ENCODE measurements at places on chromosomes 4 and X.

GRCh38 chr4:126513596-126513995, 1119.2 kb upstream of the INTU start:
- no peak for DNase-seq

- no peak for DNase-seq
Measured at GRCh38 chr4:36392024-36392423, 110.6 kb downstream of the DTHD1 start.

GRCh38 chrX:94121799-94122198, 447.8 kb downstream of the FAM133A start:
- DNase-seq, result no peak

GRCh38 chr4:52234561-52235440, 183.7 kb downstream of the SPATA18 start:
- peak; percentile 72 for DNase-seq

- DNase-seq, result peak; percentile 9
Measured at GRCh38 chr4:57233386-57233785, 123.2 kb upstream of the IGFBP7 start.

- DNase-seq, result no peak
Measured at GRCh38 chr4:84733343-84734033, 150.6 kb downstream of the CDS1 start.

DNA sequence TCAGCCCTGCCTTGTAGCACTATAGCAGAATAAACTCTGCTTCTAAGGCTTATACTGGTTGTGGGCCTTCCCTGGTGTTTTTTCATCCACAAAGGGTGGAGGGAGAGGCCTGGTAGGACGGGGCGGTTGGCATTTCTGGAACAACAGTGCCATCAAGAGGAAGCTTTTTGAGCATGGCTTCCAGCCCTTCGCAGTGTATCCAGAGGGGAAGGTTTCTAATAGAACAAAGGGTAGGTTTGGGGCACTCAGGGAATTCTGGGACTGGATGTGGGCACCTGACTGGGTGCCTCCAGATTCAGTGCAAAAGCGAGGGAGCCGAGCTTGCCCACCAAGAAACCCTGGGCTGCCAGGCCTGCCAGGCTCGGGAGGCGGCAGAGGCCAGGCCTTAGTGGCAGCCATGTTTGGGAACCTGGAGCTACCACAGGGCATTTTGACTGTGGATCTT, 229.6 kb upstream of the AGTR2 start:
- DNase-seq, result peak; percentile 67

DNA sequence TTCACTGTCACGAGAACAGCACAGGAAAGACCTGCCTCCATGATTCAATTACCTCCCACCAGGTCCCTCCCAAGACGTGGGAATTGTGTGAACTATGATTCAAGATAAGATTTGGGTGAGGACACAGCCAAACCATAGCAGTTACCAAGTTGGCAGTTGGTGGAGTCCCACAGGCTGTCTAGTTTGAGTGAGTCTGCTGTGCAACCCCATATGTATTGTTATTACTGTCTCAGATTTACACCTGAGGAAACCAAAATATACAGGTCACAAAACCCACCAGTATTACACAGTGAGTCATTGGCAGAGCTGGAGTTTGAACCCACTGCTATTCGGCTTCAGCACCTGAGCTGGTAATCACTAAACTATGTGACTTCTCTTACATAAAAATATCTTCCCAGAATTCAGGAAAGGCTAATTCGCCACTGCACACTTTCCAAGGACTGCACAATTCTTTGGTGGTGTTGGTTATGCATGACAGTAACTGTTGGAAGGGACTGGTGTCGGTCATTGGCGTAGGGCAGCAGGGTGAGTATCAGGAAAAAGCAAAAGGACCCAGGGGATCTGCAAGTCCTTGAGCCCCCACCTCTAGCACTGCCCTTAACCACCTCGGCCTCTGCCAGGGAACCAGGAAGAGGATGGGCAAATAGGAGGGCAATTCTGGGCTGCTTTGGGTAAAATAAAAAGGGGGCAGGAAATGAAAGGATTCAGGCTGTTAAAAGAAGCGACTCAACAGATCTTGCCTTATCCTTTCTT, 110.1 kb downstream of the USP46 start:
- DNase-seq, result no peak

- peak; percentile 58 for DNase-seq
Measured at GRCh38 chr4:992297-993110, 700 bp downstream of the SLC26A1 start.

GRCh38 chrX:134604701-134605311, 53.5 kb downstream of the PLAC1 start:
- peak; percentile 89 for DNase-seq

GRCh38 chr4:7364979-7365378, 69.8 kb downstream of the PSAPL1 start:
- DNase-seq, result no peak

- no peak for DNase-seq
Measured at GRCh38 chr4:150588316-150588715, 6.4 kb downstream of the MAB21L2 start.

DNA sequence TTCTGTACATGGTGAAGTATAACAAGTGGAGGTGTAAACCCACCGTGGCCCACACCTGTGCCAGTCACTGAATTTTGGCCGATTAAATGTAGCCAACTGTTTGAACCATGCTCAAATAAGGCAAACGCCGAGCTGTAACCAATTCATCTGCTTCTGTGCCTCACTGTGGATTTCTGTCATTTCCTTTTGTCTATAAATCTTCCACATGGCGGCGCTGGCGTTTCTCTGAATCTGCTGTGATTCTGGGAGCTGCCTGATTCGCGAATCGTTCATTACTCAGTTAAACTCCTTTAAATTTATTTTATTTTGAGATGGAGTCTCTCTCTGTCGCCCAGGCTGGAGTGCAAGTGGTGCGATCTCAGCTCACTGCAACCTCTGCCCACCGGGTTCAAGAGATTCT, 19.2 kb downstream of the SUPT20HL2 start:
- peak; percentile 46 for DNase-seq

GRCh38 chr4:106941841-106942240, 94.3 kb downstream of the DKK2 start:
- no peak for DNase-seq

DNA sequence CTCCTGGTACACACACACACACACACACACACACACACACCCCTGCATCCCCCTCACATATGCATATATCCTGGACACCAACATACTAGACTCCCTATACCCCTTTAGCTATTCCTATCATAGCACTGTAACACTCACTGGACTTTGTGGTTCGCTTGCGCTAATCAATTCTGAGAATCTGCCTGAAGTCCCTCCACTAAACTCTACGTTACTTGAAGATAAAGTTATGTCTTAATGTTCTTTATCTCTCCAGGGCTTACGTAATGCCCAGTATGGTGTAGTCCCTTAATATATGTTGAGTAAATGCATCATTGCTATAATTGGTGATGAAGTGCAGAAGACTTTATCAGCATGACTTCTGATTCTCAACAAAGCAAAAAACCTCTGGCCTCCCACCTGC, 32.3 kb downstream of the PTCHD1 start:
- DNase-seq, result no peak

DNA sequence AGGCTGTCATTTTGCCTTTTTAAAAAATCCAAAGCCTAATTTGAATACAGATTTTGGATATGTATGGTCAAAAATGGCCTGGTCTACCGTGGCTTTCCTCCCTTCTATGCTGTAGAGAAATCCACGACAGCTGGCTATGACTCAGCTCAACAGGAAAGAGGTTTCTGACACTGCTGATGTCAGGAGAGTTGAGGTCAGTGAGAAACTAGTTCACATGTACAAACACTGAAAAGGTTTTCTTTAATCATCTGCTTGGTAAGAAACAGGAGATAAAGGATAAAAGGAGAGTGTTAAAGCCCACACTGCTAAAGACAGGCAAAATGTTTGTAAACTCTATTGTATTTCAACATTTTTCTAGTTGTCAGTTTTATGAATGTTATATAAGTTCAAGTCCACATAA, 113.9 kb downstream of the NYX start:
- peak; percentile 63 for DNase-seq

DNA sequence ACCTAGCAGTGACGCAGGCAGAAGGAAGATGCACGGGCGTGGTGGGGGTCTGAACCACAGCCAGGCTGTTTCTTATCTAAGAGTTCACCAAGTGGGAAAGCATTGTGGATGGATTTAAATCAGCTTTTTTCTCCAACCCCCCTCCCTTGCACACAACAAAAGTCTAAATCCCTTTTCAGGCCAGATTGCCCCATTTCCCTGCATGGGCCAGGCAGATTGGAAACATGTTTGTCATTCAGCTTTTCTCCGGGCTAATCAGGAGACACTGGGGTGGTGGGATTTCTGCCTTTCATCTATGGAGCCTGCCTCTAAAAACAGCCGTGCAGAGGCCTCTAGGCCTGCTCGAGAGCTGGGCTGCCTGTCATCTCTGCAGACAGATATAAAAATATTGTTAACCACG, 166.3 kb upstream of the LEF1 start:
- no peak for DNase-seq

- peak; percentile 5 for DNase-seq
Measured at GRCh38 chr4:129926936-129927335, 831.0 kb downstream of the C4orf33 start.

DNA sequence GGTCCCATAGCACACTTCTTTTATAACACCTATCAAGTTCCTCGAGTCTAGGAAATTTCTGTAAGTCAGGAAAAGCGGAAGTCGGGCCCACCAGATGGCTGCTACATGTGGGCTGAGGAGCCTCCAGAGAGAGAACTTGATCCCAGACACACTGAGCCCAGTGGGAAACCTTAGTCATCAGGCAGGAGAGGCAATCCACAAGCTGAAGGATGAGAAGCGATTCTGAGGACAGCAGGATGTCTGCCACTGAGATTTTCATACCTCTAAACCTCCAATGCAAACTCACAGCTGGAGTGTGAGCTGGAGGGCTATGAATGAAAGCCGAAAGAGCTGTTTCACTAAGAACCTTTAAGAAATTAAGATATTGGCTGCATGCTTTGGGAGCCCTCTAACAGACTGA, 52.6 kb upstream of the PDHA1 start:
- no peak for DNase-seq

GRCh38 chr4:53855581-53856250, 208.7 kb downstream of the CHIC2 start:
- DNase-seq, result no peak

GRCh38 chrX:8955511-8955910, 78.4 kb downstream of the FAM9B start:
- no peak for DNase-seq

- DNase-seq, result no peak
Measured at GRCh38 chr4:187090401-187090800, 366.7 kb upstream of the FAT1 start.

- DNase-seq, result no peak
Measured at GRCh38 chr4:139666735-139667281, 1.2 kb downstream of the MGST2 start.

DNA sequence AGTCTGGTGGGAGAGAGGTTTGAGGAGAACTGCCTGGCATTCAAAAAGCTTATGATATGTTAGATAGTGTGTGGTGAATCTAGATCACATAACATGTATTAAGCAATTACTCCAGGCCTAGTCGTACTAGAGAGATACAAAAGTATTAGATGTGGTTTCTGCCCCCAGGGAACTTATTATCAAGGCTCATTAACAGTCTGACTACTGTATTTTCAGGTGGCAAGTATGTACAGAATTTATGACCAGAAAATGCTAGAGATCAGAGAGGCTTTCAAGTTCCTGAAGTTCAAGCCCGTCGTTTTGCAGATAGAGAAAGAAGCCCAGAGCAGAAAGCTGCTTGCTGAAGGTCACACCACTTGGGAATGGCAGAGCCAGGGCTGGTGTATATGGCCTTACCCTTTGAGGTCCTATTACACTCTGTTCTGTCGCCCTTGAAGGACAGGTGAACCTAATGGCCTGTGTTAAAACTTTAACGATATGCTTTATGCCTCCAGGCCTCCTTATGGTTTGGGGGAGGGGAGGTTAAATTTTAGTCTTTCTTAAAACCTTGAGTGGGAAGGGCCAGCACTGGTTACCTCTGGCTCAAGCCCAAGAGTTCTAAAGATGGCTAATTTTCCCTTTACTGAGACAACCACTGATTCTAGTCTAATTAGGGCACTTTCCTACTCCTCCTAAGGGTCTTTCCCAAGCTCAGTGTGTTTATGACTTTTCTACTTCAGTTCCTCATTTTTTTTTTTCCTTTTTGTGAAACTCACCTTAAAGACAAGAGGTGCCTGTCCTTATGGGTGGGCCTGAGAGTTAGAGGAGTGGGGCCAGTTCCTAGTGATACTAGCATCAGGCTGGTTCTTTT, 19.9 kb downstream of the TMEM164 start:
- DNase-seq, result no peak

- DNase-seq, result no peak
Measured at GRCh38 chr4:82708982-82709381, 89.6 kb downstream of the SCD5 start.

GRCh38 chr4:158826882-158827281, 58.1 kb downstream of the FNIP2 start:
- no peak for DNase-seq

- no peak for DNase-seq
Measured at GRCh38 chrX:23478056-23478455, 143.4 kb downstream of the PTCHD1 start.

GRCh38 chr4:173167758-173168395, 734 bp upstream of the GALNT7 start:
- peak; percentile 68 for DNase-seq

DNA sequence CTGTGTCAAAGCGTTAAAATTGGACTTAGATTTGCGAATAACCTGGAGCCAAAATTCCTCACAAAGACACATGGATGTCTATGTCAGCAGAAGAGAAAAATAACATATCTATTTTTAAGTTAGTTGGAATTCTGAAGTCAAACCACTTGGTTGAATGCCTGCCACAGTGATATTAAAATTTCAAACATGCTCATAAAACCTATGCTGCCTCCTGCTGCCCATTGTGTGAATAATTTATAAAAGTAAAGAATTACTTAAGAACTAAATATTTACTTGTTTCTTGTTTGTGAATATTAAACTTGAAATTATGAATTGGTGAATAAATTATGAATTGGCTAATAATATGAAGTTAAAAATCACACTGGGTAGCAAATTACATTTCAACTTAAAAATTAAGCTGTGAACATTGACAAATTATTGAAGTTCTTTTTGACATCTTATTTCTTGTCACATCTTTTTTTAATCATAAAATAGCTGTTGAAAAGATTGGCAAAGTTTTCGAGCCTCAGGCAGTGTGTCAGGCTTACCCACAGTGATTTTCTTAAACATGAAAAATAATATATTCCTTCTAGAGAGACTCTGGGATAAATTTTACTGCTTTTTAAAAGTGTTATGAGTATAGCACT, 35.4 kb downstream of the FABP2 start:
- DNase-seq, result peak; percentile 62

DNA sequence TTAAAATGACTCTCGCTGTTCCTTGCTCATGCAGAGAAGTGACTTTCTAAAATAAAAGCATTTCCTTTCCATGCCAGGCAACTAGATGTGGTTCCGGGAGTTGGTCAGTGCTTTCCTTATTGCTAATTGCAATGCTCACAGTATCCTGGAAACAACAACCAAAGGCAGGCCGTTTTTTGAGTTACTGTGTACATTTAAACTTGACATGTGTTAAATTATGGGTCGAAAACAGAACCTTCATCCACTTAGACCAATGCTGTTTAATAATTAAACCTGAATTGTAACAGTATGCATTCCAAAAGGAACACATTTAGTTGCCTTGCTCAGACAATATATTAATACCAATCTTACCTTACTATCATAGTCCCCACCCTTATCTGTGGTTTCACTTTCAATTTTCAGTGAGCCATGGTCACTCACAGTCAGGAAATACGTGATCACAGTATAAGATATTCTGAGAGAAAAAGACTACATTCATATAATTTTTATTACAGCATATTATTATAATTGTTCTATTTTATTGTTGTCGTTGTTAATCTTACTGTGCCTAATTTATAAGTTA, 102.6 kb downstream of the HS6ST2 start:
- no peak for DNase-seq

GRCh38 chrX:109382332-109382731, 99.6 kb downstream of the GUCY2F start:
- DNase-seq, result no peak

Measured in SK-MEL-5 (cell line).